ENCODE measurements at places on chromosomes 5 and 9.

DNA sequence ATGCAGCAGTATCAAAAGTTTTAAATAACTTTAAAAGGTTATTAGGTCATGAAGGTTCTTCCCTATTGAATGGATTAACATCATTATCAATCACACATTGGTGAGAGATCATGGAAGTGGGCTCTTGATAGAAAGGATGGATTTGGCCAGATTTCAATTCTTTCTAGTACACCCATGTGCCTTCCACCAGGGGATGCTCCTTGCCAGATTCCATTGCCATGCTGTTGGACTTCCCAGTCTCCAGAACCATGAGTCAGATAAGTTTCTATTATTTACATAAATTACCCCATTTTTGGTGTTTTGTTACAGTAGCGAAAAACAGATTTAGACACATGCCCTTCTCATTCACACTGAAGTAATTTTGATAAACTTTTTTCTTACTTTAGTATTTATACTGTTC lies 1010.6 kb upstream of the C9orf72 start:
- no peak for DNase-seq

DNA sequence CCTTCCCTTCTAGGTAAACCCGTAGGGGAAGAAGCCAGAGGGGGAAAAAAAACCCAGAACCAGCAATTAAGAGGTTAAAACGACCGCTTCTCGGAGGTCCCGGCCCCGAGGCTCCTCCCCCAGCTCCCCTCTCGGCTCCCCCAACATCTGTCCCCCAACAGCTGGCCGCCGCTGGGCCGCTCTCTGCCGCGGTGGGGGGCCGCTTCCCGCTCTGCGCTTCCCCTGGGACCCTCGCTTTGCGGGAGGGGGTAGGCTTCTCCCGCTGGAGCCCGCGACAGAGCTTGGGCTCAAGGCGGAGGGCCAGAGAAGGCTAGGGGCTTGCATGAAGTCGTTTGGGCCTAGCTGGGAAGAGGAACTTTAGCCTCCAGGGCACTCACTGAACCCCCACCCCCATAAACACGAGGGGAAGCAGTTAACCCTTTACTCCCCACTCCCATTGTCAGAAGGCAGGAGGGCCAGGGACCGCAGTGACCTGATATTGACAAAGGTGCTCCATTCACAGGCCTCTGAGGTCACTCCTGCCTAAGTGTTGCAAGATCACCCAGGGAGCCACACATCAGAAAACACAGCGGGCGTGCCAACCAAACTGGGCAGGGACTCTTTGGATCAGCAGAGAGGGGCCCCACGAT lies 7.5 kb downstream of the LHX6 start:
- no peak for DNase-seq

DNA sequence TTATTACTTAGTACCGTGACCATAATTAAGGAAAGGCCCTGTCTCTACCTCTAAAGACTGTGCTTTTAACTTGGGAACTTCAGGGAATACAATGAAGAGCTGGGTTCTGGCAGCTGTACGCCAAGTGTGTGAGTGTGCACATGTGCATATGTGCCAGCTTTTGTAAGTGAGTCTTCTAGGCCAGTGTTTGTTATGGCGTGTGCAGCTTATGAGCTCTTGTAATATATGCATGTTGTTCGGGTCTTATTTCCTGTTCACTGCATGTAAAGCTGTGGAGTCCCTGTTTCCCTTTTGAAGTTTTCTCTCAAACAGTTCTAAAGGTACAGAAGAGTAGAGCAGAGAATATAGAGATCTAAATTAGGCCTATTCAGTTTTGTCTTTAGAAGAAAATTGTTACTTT lies 30.5 kb downstream of the TGFBR1 start:
- DNase-seq: no peak

DNA sequence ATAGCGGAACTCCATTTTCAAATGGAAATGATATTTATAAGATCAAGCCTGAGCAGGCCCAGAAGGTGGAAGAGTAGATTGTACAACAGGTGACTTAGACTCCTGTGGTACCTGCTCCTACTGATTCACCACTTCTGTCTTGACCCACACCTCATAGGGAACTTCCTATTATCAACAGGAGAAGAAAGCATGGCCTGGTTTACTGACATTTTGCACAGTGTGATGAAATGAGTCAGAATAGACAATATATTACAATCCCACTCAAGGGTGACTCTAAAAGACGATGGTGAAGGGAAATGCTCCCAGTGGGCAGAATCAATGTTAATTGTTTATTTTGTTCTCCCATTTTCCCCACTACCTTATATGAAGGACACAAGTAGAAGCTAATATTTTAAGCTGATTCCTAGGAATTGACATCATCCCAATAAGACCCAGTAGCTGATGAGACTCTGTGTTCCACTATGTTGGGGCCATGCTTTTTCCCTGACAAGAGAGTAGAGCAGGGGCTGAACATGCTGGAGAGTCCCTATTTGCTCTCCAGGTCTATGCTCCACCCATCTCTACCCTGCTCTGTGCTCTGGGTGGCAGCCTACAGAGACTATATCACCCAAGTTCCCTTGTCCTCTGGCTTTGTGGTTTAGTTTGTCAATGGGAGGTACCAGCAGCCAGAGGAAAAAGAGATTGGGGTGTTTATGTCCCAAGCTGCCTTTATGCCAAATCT lies 163.4 kb upstream of the FSTL4 start:
- no peak for DNase-seq

DNA sequence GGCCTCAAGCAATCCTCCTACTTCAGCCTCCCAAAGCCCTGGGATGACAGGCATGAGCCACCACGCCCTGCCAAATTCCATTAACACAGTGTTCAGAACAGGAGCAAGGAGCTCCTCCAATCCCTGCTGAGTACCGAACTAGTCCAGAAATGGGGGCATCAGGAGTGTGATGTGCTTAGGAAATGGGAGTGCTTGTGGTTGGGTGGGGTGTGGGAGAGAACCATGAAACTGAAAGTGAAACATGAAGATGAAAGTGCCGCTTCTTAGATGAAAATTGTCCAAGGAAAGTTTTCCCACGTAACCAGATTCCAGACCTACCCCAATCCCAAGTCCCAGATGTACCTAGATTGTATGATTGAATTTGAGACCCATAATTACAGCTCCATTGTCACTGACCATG lies 16.7 kb upstream of the ZNF131 start:
- no peak for DNase-seq

- no peak for DNase-seq
Measured at GRCh38 chr5:79236362-79236969, 535 bp downstream of the JMY start.

- DNase-seq: no peak
Measured at GRCh38 chr5:82513738-82514137, 235.6 kb upstream of the RPS23 start.

DNA sequence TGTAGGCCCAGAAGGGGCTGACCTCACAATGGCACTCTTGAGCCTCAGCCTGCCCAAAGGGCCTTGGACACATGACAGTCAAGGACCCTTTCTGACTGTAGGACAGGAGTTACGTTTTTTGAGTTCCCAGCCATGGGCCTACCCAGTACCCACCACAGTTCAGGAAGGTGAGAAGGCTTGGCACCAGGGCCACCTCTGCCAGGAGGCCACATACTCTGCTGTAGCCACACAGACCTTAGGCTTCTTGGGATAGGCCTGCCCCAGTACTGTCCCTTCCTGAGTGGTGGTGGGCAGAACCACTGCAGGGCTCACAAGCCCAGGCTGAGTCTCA lies 12.8 kb downstream of the PDLIM4 start:
- no peak for DNase-seq

- DNase-seq: no peak
Measured at GRCh38 chr5:658103-658502, 35.0 kb downstream of the TPPP start.

GRCh38 chr5:114789773-114790402 lies 379.8 kb downstream of the TRIM36 start:
- DNase-seq: no peak

- DNase-seq: no peak
Measured at GRCh38 chr5:95784514-95785302, 37.8 kb downstream of the GLRX start.

GRCh38 chr5:90557871-90558270 lies 726 bp upstream of the ADGRV1 start:
- DNase-seq: no peak

GRCh38 chr5:143245929-143246561 lies 157.4 kb downstream of the NR3C1 start:
- DNase-seq: no peak

DNA sequence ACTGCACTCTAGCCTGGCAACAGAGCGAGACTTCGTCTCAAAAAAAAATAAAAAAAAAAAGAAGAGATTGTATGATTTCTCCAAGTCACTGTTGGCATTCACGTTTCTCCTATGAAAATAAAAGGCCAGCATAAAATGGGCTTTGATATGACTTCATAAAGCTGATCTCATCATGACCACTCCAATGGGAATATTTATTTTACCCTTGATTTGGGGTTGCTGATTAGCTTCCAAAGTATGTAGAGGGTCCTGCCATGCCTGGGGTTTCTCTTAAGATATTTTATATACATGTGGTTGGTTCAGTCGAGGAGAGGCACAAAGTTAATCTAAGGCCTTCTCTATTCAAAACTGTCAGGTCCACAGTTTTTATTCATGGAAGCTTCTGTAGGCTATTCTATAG lies 247.0 kb upstream of the TNC start:
- no peak for DNase-seq

- DNase-seq: no peak
Measured at GRCh38 chr5:120545951-120546350, 81.9 kb downstream of the PRR16 start.

- no peak for DNase-seq
Measured at GRCh38 chr5:113164021-113164420, 187.4 kb downstream of the DCP2 start.

- DNase-seq: no peak
Measured at GRCh38 chr5:149762958-149763630, 33.0 kb downstream of the PPARGC1B start.

- DNase-seq: no peak
Measured at GRCh38 chr9:1208157-1208556, 158.0 kb downstream of the DMRT2 start.

GRCh38 chr9:36835271-36835996 lies 198.6 kb downstream of the PAX5 start:
- DNase-seq: no peak

DNA sequence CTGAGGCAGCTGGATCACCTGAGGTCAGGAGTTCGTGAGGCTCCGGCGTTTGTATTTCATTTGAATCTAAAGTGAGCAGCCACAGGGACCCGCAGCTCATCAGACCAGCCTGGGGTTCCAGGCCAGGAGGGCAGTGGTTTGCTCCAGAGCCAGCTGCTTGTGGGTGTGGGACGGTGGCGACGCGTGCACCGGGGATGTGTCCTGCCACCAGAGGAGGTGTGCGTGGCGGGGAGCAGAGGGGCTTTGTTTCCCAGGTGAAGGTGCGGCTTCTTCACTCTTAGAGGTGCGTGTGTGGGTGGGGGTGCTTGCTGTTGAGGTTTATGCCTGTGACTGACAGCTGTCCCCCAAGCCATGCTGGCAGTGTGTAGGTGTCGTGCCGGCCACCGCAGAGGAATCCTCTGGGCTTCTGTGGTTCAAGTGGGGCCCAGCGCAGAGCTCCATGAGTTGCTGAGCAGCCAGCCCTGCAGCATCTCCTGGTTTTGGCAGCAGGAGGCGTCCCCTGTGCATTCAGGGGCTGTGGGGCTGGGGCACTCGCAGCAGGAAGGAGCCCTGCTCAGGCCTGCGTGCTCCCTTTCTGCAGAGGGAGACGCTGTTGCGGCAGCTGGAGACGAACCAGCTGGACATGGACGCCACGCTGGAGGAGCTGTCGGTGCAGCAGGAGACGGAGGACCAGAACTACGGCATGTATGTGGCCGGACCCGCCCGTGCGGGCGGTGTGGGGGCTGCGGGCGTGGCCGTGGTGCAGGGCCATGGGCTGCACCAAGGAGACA lies 6.9 kb upstream of the AJM1 start:
- DNase-seq: no peak

DNA sequence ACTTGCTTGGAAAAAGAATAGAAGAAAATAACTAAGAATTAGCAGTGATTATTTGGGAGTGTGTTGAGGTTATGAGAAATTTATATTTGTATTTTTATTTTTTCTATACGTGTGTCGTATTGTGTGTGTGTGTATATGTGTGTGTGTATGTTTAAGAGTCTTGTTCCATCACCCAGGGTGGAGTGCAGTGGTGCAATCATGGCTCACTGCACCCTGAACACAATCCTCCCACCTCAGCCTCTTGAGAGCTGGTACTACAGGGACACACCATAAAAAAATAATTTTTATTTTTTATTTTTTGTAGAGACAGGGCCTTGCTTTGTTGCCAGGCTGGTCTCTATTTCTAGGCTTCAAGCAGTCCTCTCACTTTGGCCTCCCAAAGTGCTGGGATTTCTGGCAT lies 643.8 kb downstream of the PDE4D start:
- DNase-seq: no peak

GRCh38 chr5:96377597-96377996 lies 55.5 kb downstream of the PCSK1 start:
- DNase-seq: no peak

- no peak for DNase-seq
Measured at GRCh38 chr5:114636271-114636670, 274.4 kb downstream of the KCNN2 start.

GRCh38 chr9:107770716-107771115 lies 281.1 kb upstream of the KLF4 start:
- DNase-seq: no peak

- DNase-seq: no peak
Measured at GRCh38 chr5:73304381-73304780, 131.4 kb downstream of the TMEM174 start.

- DNase-seq: no peak
Measured at GRCh38 chr9:16112116-16112515, 559.3 kb downstream of the CCDC171 start.

DNA sequence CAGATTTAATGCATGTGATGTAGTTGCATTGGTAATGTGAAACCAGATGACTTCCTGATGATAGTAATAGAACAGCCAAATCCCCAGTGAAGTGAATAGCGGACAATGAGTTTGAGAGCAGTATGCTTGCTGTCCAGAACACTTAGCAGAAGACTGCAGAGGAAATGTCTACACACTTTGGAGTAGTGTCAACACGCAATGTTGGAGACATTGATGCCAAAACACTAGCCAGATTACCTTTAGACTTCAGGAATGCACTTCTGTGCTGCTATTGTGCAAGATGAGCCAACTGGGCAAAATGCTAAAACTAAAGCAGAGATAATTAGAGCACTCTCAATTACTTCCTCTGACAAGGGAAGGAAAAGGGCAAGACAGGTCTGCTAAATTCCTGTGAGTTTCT lies 176.7 kb downstream of the PRDM9 start:
- no peak for DNase-seq

DNA sequence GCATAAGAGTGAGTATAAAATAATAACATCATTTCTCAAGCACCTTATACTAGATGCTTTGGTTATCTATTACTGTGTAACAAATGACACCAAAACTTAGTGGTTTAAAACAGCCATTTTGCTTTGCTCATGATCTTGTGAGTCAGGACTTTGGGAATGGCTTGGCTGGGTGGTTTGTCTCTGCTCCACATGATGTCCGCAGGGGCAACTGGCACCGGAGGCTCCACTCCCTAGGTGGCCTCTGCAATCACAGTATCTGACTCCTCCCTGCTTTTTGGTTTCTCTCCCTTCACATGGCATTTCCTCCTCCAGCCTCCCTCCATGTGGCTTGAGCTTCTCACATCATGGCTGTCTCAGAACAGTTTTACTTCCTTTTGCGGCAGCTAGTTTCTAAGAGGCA lies 259.5 kb downstream of the GAS1 start:
- no peak for DNase-seq

Data from cortex of kidney (tissue), 1 donor.